ENCODE measurements at places on chromosomes 6 and 20. TPM values are rescaled to one million over a fixed set of nuclear protein-coding genes. Genes with fewer than 3 reads are reported as not detected.

GRCh38 chr6:20463396-20463795 lies 61.7 kb downstream of the E2F3 start:
- no peak for DNase-seq

GRCh38 chr6:39369987-39370386 lies 47.5 kb upstream of the KCNK16 start:
- DNase-seq = no peak

The MAFB gene
- total RNA-seq = 0.17 TPM

The PBOV1 gene
- total RNA-seq = not detected

- no peak for DNase-seq
These were observed 466.6 kb upstream of the EYS start for GRCh38 chr6:66173587-66173986.

- DNase-seq = no peak
These were observed 43.9 kb downstream of the PHACTR2 start for GRCh38 chr6:143721642-143722041.
